Stimulated activated naive CD4-positive, alpha-beta T cell (primary cell): ENCODE measurements at places on chromosomes 11 and 22.

DNA sequence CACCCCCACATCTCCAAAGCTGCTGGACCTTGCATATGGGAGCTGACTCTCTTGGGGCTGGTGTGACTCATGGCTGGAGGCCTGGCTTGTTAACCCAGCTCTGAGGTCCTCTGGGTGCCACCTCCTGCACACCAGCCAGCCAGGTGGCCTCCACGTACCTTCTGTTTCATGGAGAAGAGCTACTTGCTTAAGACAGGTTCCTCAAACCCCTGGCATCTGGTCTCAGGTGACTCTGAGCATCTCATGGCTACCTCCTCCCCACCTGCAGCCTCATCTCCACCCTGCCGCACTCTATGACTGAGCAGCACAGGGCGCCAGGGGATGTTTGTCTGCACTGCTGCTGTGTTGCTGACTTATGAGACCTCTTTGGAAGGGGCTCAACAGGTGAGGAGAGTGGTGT, 55.7 kb downstream of the BCR start:
- no peak for DNase-seq

GRCh38 chr22:49426618-49427266, 400.9 kb downstream of the BRD1 start:
- DNase-seq, result no peak

GRCh38 chr11:27673979-27674663, 26.1 kb downstream of the BDNF start:
- DNase-seq, result no peak

- DNase-seq, result no peak
Measured at GRCh38 chr11:34624069-34624468, 3.2 kb downstream of the EHF start.

GRCh38 chr11:134024420-134025081, 44.3 kb upstream of the JAM3 start:
- no peak for DNase-seq
